ENCODE measurements at places on chromosomes 2 and 18. TPM values are rescaled to one million over a fixed set of nuclear protein-coding genes. Genes with fewer than 3 reads are reported as not detected.

DNA sequence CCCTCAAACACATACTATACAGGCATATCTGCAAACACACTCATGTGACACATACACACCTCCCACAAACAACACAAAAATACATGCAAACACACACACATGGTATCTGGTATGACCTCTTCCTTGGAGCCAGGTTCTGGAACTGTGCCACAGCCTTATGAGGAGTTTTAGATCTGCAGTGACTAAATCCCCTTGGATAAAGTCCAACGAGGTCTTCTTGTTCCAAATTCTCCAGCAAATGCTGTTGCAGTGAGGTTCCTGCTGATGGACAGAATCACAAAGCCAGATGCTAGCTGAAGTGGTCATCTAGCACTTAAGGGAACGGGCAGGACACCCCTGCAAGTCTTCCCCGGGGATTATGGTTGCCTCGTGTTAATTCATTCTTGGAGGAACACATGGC is 54.5 kb upstream of the DAPL1 start:
- H3K27ac ChIP-seq, result no peak overlapping the region
- no peaks in the 10 kb centered on the region for H3K36me3 ChIP-seq
- H3K27me3 ChIP-seq, result peaks cover 9% of the 10 kb centered on the region
- H3K4me1 ChIP-seq, result no peaks in the 10 kb centered on the region

TMEM150A gene
- 8.9 TPM for total RNA-seq

DNA sequence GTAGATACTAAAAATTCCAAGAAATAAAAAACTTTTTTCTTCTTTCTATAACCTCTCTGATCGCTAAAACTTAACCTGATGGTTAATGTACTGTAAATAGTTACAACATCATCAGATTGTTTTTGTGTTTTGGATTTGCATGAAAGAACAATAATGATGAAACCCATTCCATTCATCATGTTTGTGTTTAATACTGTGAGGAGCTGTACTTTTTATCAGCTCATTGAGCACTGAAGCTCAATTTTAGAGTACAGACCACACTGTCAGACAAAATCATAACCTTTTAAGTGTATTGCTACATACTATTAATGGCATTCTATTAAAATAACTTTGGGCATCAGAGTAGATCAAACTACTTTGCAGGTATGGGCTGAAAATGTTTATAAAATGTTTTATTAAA is 14.8 kb upstream of the BBS5 start:
- H3K4me1 ChIP-seq, result no peaks in the 10 kb centered on the region
- no peak overlapping the region for H3K27ac ChIP-seq
- H3K27me3 ChIP-seq, result no peaks in the 10 kb centered on the region
- H3K36me3 ChIP-seq, result no peaks in the 10 kb centered on the region
- no peak for DNase-seq
- no peak overlapping the region for H3K4me3 ChIP-seq

DNA sequence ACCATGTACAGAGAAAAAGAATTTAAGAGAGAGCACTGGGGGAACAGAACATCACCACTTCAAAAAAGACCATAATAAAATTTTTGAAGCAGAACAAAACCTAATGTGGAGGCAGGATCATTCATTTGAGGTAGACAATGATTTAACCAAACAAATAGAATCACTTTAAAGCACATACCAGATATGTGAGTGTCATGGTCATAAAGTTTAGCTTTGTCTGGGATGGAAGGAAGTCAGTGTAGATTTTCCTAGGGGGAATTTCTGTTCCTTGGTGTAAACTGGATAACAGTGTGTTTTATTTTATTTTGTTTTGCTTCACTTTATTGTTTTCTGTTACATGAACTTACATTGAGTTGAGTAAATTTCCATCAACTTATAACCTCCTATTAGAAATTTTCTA is 120.8 kb downstream of the CRIM1 start:
- H3K4me3 ChIP-seq, result no peak overlapping the region
- H3K27ac ChIP-seq, result no peak overlapping the region
- no peaks in the 10 kb centered on the region for H3K27me3 ChIP-seq
- H3K36me3 ChIP-seq, result peaks cover 25% of the 10 kb centered on the region

ERCC3 gene
- 63.1 TPM for total RNA-seq

ST8SIA3 gene
- total RNA-seq, result not detected

DNA sequence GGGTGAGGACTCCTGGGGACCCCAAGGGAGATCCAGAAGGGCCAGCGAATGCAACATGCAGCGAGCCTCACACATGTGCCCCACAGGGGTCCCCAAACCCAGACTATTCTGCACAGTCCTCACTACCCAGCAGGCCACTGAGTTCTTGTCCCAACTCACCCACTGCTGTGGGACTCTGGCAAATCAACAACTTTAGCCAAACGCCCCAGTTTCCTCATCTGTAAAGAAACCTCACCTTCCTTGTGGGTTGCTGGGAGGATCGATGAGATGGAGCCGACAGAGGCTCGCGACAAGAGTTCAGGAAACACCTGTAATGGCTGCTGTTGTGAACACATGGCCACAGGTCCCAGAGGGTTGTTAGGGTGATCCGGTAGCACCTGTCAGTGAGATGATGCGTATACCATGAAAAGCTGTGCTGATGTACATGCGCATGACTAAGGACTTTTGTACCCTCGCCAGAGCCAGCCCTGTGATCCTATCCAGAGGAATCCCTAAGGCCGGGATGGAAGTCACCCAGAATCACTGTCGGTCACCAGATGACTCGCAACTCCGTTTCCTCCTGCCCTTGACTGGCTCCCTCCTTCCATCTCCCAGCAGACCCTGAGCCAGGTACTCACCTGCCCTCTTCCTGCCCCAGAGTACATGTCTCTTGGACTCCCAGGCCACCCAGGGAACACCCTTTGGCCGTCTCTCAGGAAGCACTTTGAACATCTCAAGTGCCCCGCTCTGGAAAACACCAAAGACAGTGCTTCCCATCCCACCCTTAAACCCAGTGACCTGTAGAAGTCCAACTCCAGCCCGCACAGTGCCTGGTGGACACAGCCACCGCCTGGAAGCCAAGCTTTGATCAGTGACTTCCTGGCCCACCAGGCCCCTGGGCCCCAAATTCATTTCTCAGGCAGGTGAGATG is 103.3 kb upstream of the ID2 start:
- peaks cover 50% of the 10 kb centered on the region for H3K4me1 ChIP-seq
- H3K27me3 ChIP-seq, result peaks cover 3% of the 10 kb centered on the region
- no peaks in the 10 kb centered on the region for H3K36me3 ChIP-seq
- H3K27ac ChIP-seq, result no peak overlapping the region

Measured in activated T-helper 1 cell treated with anti-CD3 and anti-CD28 coated beads, Interleukin-12 subunit alpha, Interleukin-12 subunit beta, Interleukin-2, Interleukin-4 antibody, amounts not matched to agents 30 ng/mL and 10 ng/mL and 1 ng/mL, durations not matched to agents 14 hours and 24 hours and 36 hours (primary cell).